GM19239 (cell line): ENCODE measurements at places on chromosomes 5 and 9.
A peak's percentile ranks its signal among the peaks of the same experiment; 100 is the strongest.

GRCh38 chr5:164303646-164304215, 798.3 kb downstream of the MAT2B start:
- DNase-seq: no peak

DNA sequence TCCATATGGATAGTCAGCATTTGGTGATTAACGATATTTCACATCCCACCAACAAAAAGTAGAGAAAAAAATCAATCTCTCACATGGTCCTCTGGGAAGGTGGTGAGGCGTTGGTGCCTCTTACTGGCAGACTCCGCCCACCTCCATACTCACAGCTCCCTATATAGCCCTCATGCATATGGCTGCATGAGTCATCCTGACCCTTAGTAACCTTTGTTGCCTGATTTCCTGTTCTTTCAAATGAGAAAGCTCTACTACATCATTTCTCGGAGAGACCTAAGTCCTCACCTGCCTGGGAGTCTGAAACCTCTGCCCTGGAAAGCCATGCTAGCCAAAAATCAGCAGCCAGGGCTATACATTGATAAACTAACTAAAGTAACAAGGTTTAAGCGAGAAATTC, 33.3 kb upstream of the ABCA1 start:
- peak; percentile 4 for DNase-seq

GRCh38 chr5:133262690-133263089, 210.9 kb downstream of the HSPA4 start:
- no peak for DNase-seq

- DNase-seq: no peak
Measured at GRCh38 chr5:91119981-91120850, 262.9 kb downstream of the ARRDC3 start.

GRCh38 chr5:44794371-44794770, 14.4 kb upstream of the MRPS30 start:
- DNase-seq: no peak
